Activated CD8-positive, alpha-beta T cell treated with anti-CD3 and anti-CD28 coated beads for 36 hours (primary cell): ENCODE measurements at places on chromosomes 3 and 15.
A peak's percentile ranks its signal among the peaks of the same experiment; 100 is the strongest.

- peak overlapping the region; percentile 89 for H3K27ac ChIP-seq
- peaks cover 4% of the 10 kb centered on the region for H3K36me3 ChIP-seq
- H3K27me3 ChIP-seq, result no peaks in the 10 kb centered on the region
- peak; percentile 66 for DNase-seq
These were observed 2.3 kb downstream of the FBXL22 start for GRCh38 chr15:63599401-63600000.

GRCh38 chr3:24373198-24373959, 121.3 kb downstream of the THRB start:
- H3K27ac ChIP-seq, result no peak overlapping the region
- DNase-seq, result no peak
- H3K4me1 ChIP-seq, result no peaks in the 10 kb centered on the region
- no peak overlapping the region for H3K4me3 ChIP-seq
- H3K36me3 ChIP-seq, result no peaks in the 10 kb centered on the region
- H3K27me3 ChIP-seq, result no peaks in the 10 kb centered on the region

GRCh38 chr3:56762718-56763117, 39.0 kb downstream of the ARHGEF3 start:
- H3K27ac ChIP-seq, result peak overlapping the region; percentile 62
- H3K4me3 ChIP-seq, result no peak overlapping the region
- peaks cover 78% of the 10 kb centered on the region for H3K4me1 ChIP-seq
- no peaks in the 10 kb centered on the region for H3K27me3 ChIP-seq
- peaks cover 74% of the 10 kb centered on the region for H3K36me3 ChIP-seq

- H3K4me3 ChIP-seq, result peak overlapping the region; percentile 54
- peak overlapping the region; percentile 76 for H3K27ac ChIP-seq
- peaks cover 26% of the 10 kb centered on the region for H3K4me1 ChIP-seq
- peaks cover 73% of the 10 kb centered on the region for H3K27me3 ChIP-seq
These were observed 353.5 kb downstream of the MCTP2 start for GRCh38 chr15:94584833-94585244.

GRCh38 chr15:64521726-64522164, 61.4 kb downstream of the ZNF609 start:
- no peak overlapping the region for H3K4me3 ChIP-seq
- no peak for DNase-seq
- H3K27ac ChIP-seq, result no peak overlapping the region
- peaks cover 54% of the 10 kb centered on the region for H3K4me1 ChIP-seq
- peaks cover 17% of the 10 kb centered on the region for H3K36me3 ChIP-seq

GRCh38 chr3:62252438-62253157, 120.8 kb downstream of the FEZF2 start:
- H3K27me3 ChIP-seq, result peaks cover 1% of the 10 kb centered on the region
- H3K36me3 ChIP-seq, result no peaks in the 10 kb centered on the region
- no peaks in the 10 kb centered on the region for H3K4me1 ChIP-seq
- H3K4me3 ChIP-seq, result no peak overlapping the region

DNA sequence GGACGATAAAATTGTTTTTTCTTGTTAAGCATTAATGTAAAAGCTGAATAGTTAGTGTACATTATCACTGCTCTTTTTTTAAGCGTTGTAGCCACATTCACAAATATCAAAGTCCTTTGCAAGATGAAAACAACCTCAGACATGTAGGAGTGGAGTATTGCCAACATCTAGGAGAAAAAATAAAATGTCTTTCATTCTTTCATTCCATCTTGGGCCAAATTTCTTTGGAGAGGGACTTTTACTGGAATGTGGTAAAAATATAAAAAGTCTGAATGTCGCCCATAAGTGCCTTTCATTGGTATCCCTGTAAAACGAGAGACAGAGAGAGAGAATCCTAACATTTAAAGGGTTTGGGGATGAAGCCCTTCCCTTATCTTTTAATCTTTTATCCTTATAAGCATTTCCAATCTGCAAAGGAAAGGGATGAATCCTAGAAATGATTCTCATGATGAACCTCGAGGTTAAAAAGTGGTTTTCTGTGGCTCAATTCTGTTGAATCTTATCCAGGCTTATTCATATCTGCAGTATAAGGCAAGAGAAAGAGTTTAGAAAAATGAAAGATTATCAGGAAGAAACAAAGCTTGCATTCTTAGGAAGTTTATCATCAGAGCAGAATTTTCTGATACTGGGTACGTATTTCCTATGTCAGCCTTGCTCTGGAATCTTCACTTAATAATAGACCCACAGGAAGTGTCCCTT, 1031.7 kb downstream of the MCTP2 start:
- no peaks in the 10 kb centered on the region for H3K4me1 ChIP-seq
- H3K27ac ChIP-seq, result no peak overlapping the region
- no peak overlapping the region for H3K4me3 ChIP-seq
- no peaks in the 10 kb centered on the region for H3K36me3 ChIP-seq

DNA sequence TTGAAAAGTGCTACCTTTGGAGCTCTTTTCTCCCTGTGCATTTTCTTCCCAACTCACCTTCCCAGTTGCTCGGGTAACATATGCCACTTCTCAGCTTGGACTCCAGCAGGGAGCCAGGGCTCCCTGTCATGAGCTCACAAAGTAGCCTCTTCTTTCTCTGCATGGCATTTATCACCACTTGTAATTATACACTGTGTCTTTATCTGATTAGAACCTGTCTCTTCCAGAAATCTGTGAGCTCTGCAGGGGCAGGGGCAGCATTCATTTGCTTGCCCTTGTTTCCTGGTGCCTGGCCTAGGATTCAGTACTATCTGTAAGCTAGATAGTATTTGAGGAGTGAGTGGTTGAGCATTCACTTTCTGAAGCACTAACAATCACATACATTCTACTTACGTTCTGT, 100.9 kb downstream of the CLSTN2 start:
- peaks cover 7% of the 10 kb centered on the region for H3K27me3 ChIP-seq
- H3K27ac ChIP-seq, result no peak overlapping the region
- H3K4me3 ChIP-seq, result no peak overlapping the region
- no peaks in the 10 kb centered on the region for H3K36me3 ChIP-seq
- no peak for DNase-seq

- DNase-seq, result no peak
- no peaks in the 10 kb centered on the region for H3K36me3 ChIP-seq
- no peak overlapping the region for H3K4me3 ChIP-seq
- no peak overlapping the region for H3K27ac ChIP-seq
These were observed 75.7 kb downstream of the EFL1 start for GRCh38 chr15:82186719-82187406.

DNA sequence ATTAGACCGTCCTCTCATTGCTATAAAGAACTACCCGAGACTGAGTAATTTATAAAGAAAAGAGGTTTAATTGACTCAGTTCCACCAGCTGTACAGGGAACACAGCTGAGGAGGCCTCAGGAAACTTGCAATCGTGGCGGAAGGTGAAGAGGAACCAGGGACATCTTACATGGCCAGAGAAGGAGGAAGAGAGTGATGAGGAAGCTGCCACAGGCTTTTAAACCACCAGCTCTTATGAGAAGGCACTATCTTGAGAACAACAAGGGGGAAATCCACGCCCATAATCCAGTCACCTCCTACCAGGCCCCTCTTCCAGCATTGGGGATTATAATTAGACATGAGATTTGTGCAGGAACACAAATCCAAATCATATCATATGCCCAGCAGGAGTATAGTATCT, 138.5 kb downstream of the ALCAM start:
- no peaks in the 10 kb centered on the region for H3K36me3 ChIP-seq
- no peak overlapping the region for H3K4me3 ChIP-seq
- no peak for DNase-seq
- H3K4me1 ChIP-seq, result no peaks in the 10 kb centered on the region
- H3K27ac ChIP-seq, result no peak overlapping the region

- DNase-seq, result peak; percentile 84
- H3K4me1 ChIP-seq, result peaks cover 70% of the 10 kb centered on the region
- H3K27me3 ChIP-seq, result no peaks in the 10 kb centered on the region
- peak overlapping the region; percentile 97 for H3K27ac ChIP-seq
These were observed 105.0 kb downstream of the KLHL25 start for GRCh38 chr15:85689729-85690128.

- no peak for DNase-seq
- H3K36me3 ChIP-seq, result no peaks in the 10 kb centered on the region
- no peak overlapping the region for H3K4me3 ChIP-seq
- H3K4me1 ChIP-seq, result no peaks in the 10 kb centered on the region
- no peak overlapping the region for H3K27ac ChIP-seq
These were observed 148.6 kb upstream of the MME start for GRCh38 chr3:154931484-154931883.

DNA sequence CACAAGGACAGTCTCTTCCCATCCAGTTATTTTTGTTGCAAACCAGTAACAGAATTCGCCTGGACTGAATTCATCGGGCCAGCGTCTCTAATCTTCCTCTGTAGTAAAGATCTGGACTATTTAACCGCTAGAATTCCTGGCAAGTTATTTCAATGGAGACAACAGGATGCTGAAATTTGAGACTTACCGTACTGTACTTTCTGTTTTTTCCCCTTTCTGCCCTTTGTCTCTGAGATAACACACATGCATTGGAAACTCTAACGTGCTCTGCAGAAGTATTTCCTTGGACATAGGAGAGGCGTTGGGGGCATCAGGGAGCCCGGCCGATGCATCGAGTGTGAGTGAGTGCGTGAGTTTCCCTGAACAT, 61.5 kb downstream of the ASB7 start:
- H3K27me3 ChIP-seq, result no peaks in the 10 kb centered on the region
- H3K4me1 ChIP-seq, result no peaks in the 10 kb centered on the region
- H3K36me3 ChIP-seq, result no peaks in the 10 kb centered on the region
- no peak for DNase-seq

GRCh38 chr3:104291437-104291851, 1075.3 kb upstream of the ALCAM start:
- no peaks in the 10 kb centered on the region for H3K36me3 ChIP-seq
- no peaks in the 10 kb centered on the region for H3K27me3 ChIP-seq
- DNase-seq, result no peak
- H3K4me1 ChIP-seq, result no peaks in the 10 kb centered on the region

DNA sequence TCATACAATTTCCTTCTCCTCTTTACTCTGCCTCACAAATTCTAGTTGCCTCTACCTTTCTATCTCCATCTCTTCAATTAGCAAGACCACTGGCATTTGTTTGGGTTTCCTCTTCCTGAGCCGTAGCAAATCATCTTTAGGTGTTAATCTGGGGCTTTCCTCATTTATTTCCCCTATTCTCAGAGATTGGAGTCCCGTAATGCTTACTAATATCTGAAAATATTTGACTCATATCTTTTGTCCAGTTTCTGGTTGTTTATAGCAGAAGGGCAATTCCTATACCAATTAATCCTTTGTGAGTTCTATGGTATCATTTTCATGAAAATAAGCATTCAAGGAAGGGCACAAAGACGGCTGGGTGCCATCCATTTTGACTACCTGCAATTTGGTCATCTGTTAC, 103.7 kb downstream of the NR2E3 start:
- peaks cover 10% of the 10 kb centered on the region for H3K36me3 ChIP-seq
- no peak overlapping the region for H3K27ac ChIP-seq
- H3K4me1 ChIP-seq, result no peaks in the 10 kb centered on the region
- H3K4me3 ChIP-seq, result no peak overlapping the region
- H3K27me3 ChIP-seq, result no peaks in the 10 kb centered on the region

GRCh38 chr15:50909010-50909317, 481 bp downstream of the AP4E1 start:
- H3K27ac ChIP-seq, result peak overlapping the region; percentile 100
- H3K4me3 ChIP-seq, result peak overlapping the region; percentile 81
- peaks cover 15% of the 10 kb centered on the region for H3K4me1 ChIP-seq

- H3K27me3 ChIP-seq, result no peaks in the 10 kb centered on the region
- no peak for DNase-seq
- H3K4me1 ChIP-seq, result peaks cover 11% of the 10 kb centered on the region
- H3K27ac ChIP-seq, result no peak overlapping the region
- no peaks in the 10 kb centered on the region for H3K36me3 ChIP-seq
These were observed 68.3 kb downstream of the SLCO3A1 start for GRCh38 chr15:91921843-91922198.

DNA sequence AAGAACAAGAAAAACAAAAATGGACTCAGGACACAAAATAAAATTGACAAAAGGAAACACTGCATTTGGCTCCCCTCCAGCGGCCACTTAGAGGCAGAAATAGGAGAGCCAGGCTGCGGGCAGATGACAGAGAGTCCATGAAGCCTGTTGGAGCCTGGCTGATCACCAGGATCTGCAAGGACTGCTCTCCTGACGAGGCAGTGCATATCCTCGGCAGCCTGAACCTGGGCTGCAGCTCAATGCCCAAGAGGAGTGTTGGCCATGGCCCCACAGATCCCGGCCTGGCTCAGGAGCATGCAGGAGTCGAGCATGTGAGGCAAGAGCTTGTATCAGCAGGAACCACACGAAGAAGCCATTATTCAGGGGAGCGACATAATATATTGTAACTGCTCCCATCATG, 199.8 kb downstream of the STT3B start:
- H3K27me3 ChIP-seq, result peaks cover 6% of the 10 kb centered on the region
- H3K36me3 ChIP-seq, result no peaks in the 10 kb centered on the region
- H3K4me3 ChIP-seq, result no peak overlapping the region
- no peaks in the 10 kb centered on the region for H3K4me1 ChIP-seq
- no peak for DNase-seq

GRCh38 chr3:106589311-106589942, 720.6 kb upstream of the CBLB start:
- H3K27me3 ChIP-seq, result no peaks in the 10 kb centered on the region
- no peaks in the 10 kb centered on the region for H3K36me3 ChIP-seq
- H3K4me1 ChIP-seq, result peaks cover 5% of the 10 kb centered on the region
- H3K4me3 ChIP-seq, result no peak overlapping the region
- no peak for DNase-seq
- H3K27ac ChIP-seq, result no peak overlapping the region

DNA sequence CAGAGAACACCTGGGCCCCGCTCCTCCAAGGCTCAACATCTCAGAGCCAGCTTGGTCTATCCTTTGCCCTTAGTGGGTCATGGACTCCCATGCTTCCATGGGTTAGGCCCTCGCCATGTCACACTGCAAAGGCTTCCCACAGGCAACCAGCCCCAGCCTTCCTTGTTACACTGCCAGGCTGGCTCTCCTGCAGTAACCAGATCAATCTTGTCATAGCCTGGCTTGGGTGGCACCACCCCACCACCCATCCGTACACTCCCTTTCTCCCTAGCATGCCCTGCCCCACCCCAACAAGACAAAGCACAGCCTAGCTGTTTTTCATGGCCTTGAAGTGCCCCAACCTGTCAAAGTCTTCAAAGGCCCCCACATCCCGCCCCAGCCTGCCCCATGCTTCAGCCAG, 30.5 kb downstream of the CA12 start:
- no peaks in the 10 kb centered on the region for H3K4me1 ChIP-seq
- no peak for DNase-seq
- H3K27me3 ChIP-seq, result no peaks in the 10 kb centered on the region
- H3K4me3 ChIP-seq, result no peak overlapping the region

- no peaks in the 10 kb centered on the region for H3K27me3 ChIP-seq
- H3K4me1 ChIP-seq, result peaks cover 9% of the 10 kb centered on the region
- no peak overlapping the region for H3K4me3 ChIP-seq
- H3K36me3 ChIP-seq, result no peaks in the 10 kb centered on the region
These were observed 280.3 kb downstream of the ZPLD1 start for GRCh38 chr3:102715030-102715697.

DNA sequence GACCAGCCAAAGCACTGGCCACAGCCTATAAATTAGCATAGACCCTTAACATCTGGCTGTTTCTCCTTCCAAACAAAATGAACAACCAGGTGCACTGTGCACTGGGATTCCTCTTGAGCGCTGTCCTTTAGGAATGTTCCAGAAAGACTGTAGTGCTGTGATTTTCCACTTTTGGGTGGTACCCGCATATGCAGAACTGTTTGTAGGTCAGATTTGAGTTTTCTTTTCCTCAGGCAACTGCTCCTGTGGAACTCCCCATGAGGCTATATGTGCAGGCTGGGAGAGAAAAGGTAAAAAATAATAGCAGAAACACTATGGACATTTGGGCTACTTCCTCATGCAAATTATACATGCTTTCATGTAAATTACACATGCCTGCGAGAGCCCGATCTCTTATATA, 139.1 kb downstream of the CHST2 start:
- H3K27me3 ChIP-seq, result no peaks in the 10 kb centered on the region
- H3K4me1 ChIP-seq, result no peaks in the 10 kb centered on the region
- H3K27ac ChIP-seq, result no peak overlapping the region
- no peak for DNase-seq
